Suprapubic skin (tissue), 4 donors: ENCODE measurements at places on chromosomes 12 and 14.

- no peak for DNase-seq
Measured at GRCh38 chr12:130334399-130334798, 3.3 kb upstream of the PIWIL1 start.

DNA sequence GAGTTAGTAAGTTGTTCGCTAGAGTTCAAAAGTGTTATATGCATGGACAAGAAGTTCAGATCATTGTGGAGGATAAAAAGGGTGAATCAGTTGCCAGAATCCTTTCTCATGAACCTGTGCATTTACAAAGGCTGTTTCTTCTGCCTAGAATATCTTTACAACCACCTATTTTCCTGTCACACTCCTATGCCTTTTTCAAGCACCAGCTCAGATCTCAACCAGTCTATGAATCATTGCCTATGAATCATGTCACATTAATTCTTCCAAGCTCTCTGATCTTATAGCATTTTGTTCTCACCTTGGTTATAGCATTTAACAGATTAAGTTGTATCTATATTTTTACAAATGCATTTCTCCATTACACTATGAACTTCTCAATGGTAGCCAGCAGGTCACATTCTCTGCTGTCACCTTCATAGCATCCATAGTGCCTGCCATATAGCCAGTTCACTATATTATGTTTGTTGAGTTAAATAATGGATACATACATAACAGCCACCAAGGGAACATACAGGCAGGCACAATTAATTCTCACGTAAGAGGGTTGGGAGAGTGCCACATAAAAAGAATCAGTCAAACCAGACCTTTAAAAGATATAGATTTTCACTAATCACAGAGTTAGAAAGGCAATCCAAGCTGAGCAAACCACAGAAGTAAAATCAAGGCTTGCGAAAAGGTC is 573.0 kb downstream of the FOXG1 start:
- no peak for DNase-seq

DNA sequence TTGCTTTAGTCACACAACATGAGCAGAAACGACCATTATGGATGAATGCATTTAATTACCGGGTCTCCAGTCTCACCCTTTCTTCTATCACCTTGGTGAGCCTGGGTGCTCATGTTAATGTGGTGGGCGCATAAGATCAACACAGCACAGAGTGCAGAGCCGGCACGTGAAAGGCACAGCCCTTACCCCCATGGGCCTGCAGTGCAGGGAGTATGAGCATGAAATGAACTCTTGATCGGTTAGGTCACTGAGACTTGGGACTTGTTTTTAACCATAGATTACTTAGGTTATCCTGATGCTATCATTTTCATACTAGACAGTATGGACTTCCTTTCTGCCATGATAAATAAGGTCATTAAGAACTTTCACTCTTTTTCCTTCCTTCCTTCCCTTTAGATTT is 156.8 kb downstream of the CRADD start:
- DNase-seq: no peak

GRCh38 chr14:100841066-100841760 is 15.3 kb downstream of the MEG3 start:
- DNase-seq: no peak

DNA sequence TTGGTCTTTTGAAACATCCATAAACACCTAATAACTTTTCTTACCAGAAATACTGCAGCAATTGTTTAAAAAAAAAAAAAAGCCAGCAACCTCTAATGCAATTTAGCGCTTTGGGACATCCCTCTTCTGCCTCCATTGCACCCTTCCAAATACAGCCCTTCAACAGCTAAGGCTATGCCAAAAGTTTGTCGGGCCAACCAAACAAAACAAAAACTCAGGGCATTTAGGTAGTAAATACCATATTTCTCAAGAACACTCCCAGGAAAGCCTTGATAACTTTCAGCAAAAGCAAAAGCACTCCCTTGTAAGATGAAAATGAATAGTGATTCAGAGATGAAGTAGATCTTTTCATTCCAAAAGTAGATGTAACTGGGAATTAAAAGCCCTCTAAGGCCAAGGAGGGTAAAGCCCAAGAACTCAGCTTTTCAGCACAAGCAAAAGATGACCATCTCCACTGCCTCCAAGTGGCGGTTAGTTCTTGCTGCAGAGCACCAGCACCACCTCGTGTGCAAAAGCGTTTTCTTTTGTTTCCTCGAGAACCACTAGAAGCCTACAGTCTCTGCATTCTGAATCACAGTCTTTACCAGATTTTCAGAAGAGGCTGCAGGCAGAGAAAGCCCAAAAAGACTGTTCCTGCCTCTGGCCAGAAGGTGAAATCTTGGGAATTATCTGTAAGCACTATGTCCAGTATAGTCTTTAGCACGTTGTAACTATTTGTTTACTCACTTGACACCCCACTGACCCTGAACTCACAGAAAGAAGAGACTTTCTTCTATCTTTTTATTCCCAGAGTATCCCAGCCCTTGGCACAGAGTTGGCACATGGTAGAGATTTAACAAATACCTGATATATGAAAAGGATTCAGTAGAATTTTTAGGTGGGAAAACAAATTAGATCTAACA is 53.1 kb downstream of the SIX6 start:
- no peak for DNase-seq

GRCh38 chr12:74015118-74015517 is 522.5 kb upstream of the ATXN7L3B start:
- no peak for DNase-seq

- no peak for DNase-seq
Measured at GRCh38 chr12:42603246-42603990, 13.9 kb upstream of the PRICKLE1 start.

DNA sequence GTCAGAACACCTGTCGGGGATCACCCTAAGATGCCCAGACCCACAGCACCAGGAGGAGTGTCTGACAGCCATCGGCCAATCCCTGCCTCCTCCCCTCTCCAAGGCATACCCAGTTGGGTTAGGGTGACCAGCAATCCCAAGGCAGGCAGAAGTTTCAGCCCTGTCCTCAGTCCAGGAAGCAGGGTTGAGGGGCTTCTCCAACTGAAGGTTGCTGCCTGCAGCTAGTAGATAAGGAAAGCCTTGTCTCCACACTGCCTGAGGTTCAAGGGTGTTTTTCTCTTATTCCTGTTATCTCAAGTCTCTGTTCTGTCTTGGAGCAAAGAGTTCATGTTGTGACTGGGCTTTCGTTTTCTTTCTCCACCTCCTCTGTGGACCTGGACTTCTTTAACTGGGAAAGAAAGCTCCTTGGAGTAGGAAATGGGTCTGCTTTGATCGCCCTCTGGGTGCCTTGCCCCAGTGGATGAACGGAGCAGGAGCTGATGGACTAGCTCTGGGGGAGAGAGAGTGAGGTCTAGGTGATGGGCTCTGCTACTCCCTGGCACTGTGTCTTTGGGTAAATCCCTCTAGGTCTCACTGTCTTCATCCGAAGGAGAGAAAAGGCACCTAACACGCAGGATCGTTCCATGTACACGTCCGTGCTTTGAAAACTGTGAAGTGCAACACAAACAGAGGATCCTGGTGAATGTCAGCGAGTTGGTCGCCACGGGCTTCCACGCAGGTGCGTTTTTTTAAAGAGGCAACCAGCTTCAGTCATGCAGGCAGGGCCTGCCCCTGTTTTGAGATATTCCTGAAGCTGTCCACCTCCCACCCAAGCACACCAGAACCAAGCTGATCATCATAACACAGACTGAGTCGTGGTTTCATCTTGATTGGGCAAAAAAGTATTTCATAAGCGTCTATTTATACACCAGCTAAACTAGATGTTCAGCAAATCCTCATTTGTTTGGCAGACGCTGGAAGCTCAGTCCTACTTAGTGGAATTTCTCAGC is 52.5 kb upstream of the FOXN3 start:
- DNase-seq: no peak

DNA sequence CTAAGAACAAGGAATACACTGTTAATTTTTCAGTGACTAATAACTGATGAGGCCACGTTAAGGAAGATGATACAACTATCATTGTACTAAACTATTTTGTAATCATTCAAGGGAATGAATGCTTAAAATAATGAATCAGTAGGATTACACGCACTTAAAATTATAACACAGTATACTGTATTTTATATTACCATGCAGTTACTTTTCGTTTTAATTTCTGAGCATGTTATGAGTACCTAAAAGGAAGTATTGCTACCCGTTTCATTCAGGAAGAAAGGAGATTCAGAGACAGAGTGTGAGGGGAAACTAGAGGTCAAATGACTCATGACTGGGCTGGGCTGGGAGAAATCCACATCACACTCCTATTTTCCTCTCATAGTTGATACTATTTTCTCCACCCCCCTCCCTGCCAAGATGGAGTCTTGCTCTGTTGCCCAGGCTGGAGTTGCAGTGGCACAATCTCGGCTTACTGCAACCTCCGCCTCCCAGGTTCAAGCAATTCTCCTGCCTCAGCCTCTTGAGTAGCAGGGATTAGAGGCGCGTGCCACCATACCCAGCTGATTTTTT is 202.0 kb downstream of the PPM1H start:
- DNase-seq: no peak

GRCh38 chr12:13962699-13963098 is 18.7 kb downstream of the GRIN2B start:
- no peak for DNase-seq

DNA sequence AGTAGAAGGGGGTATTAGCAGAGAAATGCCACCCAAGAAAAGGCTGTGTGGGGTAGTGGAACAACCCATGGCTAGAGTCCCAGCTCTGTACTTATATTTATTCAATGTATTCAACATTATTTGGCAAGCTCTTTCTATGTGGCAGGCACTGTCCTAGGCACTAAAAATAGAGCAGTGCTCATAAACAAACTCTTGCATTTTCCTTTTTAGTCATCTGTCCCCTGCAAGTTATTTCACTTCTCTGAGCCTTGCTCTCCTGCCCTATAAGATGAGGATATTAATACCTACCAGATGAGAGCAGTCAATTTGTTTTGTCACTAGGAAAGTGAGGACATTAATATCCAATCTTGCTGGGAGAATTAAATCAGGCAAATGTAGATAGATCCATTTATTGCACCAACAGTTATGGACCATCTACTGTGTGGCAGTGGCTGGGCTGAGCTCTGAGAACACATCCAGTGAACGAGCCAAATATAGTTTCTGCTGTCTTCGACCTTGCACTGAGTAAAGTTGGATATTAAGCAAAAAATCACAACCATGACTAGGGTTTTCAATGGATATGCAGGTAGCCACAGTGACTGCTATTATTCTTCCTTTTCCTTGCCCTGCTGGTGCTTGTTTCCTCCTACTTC is 314.3 kb upstream of the TBX3 start:
- DNase-seq: no peak

GRCh38 chr12:13740149-13740545 is 241.3 kb downstream of the GRIN2B start:
- DNase-seq: no peak

DNA sequence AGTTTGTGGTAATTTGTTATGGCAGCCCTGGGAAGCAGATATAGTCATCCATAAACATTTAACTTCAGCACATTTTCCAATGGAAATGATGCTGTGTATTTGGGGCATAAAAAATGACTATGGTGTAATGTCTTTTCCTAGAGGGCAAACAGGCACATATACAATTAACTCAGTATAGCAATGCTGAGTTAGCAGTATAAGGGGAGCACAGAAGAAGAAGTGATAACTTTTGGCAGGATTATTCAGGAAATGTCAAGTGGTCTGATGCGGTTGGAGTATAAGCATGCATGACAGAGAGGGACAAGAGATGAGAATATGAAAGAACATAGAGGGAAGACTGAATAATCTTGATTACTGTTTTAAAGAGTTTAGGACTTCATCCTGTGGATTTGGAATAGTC is 55.3 kb upstream of the PRKD1 start:
- no peak for DNase-seq

GRCh38 chr12:92827836-92828431 is 101.2 kb downstream of the EEA1 start:
- DNase-seq: no peak

- DNase-seq: no peak
Measured at GRCh38 chr12:120231316-120232011, 30.6 kb upstream of the RPLP0 start.

DNA sequence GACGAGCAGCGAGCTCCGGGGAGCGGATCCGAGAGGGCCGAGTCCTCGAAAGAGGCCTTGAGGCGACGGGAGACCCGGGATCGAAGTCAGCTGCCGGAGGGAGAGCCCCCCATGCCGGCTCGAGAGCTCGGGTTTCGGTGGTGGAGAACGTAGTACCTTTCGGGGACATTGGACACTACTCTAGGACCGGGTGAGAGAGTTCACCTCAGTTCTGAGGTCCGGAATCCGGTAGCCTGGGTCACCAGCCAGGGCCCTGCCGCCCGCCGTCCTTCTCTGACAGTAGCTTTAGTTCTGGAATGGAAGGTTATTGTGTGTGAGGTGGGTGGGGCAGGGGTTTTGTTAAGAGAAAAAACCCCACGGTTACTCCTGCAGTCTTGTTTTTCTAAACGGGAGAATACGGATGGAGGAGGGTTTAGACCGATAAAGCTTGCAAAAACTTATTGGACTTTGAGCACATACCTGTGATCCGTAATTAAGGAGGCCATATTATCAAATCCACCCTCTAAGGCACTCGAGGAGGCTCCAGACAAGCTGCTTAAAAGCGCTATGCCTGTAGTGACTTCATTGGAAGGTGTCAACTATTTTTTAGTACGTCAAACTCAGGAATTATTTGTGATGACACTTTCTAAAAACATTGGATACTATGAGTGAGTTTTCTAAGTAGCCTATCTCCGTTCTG is 765 bp downstream of the SCYL2 start:
- peak; percentile 71 for DNase-seq

DNA sequence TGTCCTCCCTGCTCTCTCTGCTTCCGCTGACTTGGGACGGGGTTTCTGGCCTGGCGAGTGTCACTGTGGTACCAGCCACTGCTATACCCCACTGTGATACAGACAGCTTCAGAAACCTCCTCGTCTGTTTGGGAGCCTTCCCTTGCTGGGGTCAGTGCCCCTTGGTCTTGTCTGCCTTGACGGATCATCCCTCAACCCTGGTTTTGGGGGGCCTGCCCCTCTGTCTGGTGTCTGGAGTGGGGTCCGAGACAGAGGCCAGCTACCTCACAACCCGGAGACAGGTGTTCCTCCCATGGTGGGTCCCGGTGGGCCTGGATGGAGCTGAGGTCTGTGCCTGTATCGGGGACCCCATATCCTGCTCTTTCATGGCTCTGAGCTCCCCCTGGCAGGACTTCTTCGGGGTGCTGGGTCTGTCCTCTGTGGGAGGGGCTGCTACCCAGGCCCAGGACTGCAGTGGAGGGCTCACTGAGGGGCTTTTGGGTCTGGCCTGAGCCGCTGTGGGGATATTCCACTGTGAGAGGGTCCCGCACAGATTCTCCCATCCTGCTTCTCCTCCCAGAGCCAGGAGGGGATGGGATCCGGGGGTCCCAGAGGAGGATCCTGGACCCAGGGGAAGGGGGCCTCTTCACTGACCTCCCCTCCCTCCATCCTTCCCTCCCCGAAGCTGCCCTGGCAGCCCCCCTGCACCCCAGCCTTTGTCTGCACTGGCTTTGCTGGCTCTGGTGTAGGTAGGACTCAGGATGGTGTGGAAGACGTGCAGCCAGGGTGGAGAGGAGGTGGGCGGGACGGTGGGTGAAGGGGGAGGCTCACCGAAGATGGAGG is 365.5 kb downstream of the TMEM121 start:
- peak; percentile 76 for DNase-seq

GRCh38 chr14:74126315-74127013 is 41.7 kb downstream of the LIN52 start:
- no peak for DNase-seq
